Left lung (tissue), 14 donors: ENCODE measurements at places on chromosomes 2 and 18. TPM values are rescaled to one million over a fixed set of nuclear protein-coding genes. Genes with fewer than 3 reads are reported as not detected.

GRCh38 chr2:46769809-46770208 lies 145.8 kb downstream of the MCFD2 start:
- H3K4me1 ChIP-seq, result no peaks in the 10 kb centered on the region
- no peak overlapping the region for H3K27ac ChIP-seq
- H3K4me3 ChIP-seq, result no peak overlapping the region
- H3K36me3 ChIP-seq, result no peaks in the 10 kb centered on the region

- no peaks in the 10 kb centered on the region for H3K36me3 ChIP-seq
- no peaks in the 10 kb centered on the region for H3K4me1 ChIP-seq
- no peaks in the 10 kb centered on the region for H3K27me3 ChIP-seq
- no peak for DNase-seq
Measured at GRCh38 chr2:145292166-145292565, 772.2 kb upstream of the ZEB2 start.

DNA sequence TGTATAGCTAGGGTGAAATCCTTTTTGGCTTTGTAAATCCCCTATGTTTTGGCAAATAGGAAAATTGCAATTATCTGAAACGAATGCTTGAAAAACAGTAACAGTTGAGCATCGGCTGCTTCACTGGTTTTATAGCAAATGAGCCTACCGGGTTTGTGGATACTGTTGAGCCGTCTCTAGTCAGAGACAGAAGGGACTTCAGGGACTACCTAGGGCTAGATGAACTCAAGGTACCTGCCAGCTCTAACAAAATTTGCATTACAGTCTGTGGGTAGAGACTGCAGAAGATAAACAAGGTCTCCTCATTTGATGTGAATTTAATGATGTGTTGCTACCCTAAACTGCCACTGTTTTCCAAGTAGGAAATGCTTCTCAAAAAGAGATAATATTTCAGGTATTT lies 101.1 kb downstream of the EML6 start:
- H3K4me3 ChIP-seq, result no peak overlapping the region
- no peak overlapping the region for H3K27ac ChIP-seq
- DNase-seq, result no peak
- H3K27me3 ChIP-seq, result no peaks in the 10 kb centered on the region
- H3K36me3 ChIP-seq, result no peaks in the 10 kb centered on the region

GRCh38 chr18:79950515-79951341 lies 725 bp downstream of the SLC66A2 start:
- H3K27me3 ChIP-seq, result no peaks in the 10 kb centered on the region
- DNase-seq, result peak; percentile 90
- peak overlapping the region; percentile 54 for H3K4me3 ChIP-seq
- peak overlapping the region; percentile 70 for H3K27ac ChIP-seq
- peaks cover 9% of the 10 kb centered on the region for H3K36me3 ChIP-seq
- H3K4me1 ChIP-seq, result peaks cover 26% of the 10 kb centered on the region

- H3K36me3 ChIP-seq, result no peaks in the 10 kb centered on the region
- H3K4me1 ChIP-seq, result no peaks in the 10 kb centered on the region
- peaks cover 6% of the 10 kb centered on the region for H3K27me3 ChIP-seq
- no peak overlapping the region for H3K27ac ChIP-seq
Measured at GRCh38 chr2:3679180-3679579, 21.2 kb downstream of the ALLC start.

DNA sequence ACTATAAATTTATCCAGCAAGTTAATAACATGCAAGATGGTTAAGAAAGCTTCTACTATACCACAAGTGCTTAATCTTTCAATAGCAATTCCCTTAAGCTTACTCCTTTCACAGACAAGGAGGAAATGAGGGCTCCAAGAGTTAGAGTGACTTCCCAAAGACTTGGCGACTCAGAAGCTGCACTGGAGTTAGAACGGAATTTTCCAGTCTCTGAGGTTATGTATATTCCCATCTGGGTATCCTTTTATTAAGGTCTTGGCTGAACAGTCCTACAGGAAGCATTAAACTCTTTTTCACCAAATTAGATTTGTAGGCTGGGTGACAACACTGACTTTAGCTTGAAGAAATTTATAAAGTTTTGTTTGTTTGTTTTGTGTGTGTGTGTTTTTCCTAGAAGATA lies 256.9 kb upstream of the DPP10 start:
- H3K27ac ChIP-seq, result no peak overlapping the region
- H3K36me3 ChIP-seq, result no peaks in the 10 kb centered on the region
- no peak overlapping the region for H3K4me3 ChIP-seq
- DNase-seq, result no peak

- no peak for DNase-seq
- H3K27me3 ChIP-seq, result peaks cover 21% of the 10 kb centered on the region
- H3K27ac ChIP-seq, result no peak overlapping the region
- H3K4me3 ChIP-seq, result peak overlapping the region; percentile 45
- H3K4me1 ChIP-seq, result peaks cover 29% of the 10 kb centered on the region
- no peaks in the 10 kb centered on the region for H3K36me3 ChIP-seq
Measured at GRCh38 chr2:132668189-132668823, 1.7 kb downstream of the LYPD1 start.

GRCh38 chr18:75548353-75548905 lies 120.9 kb upstream of the SMIM21 start:
- DNase-seq, result no peak
- no peaks in the 10 kb centered on the region for H3K27me3 ChIP-seq
- no peaks in the 10 kb centered on the region for H3K36me3 ChIP-seq
- no peaks in the 10 kb centered on the region for H3K4me1 ChIP-seq
- no peak overlapping the region for H3K4me3 ChIP-seq

- H3K27me3 ChIP-seq, result no peaks in the 10 kb centered on the region
- no peaks in the 10 kb centered on the region for H3K36me3 ChIP-seq
- H3K27ac ChIP-seq, result peak overlapping the region; percentile 95
- DNase-seq, result no peak
- H3K4me3 ChIP-seq, result no peak overlapping the region
- H3K4me1 ChIP-seq, result peaks cover 13% of the 10 kb centered on the region
Measured at GRCh38 chr2:98759338-98759737, 28.4 kb upstream of the MGAT4A start.

DNA sequence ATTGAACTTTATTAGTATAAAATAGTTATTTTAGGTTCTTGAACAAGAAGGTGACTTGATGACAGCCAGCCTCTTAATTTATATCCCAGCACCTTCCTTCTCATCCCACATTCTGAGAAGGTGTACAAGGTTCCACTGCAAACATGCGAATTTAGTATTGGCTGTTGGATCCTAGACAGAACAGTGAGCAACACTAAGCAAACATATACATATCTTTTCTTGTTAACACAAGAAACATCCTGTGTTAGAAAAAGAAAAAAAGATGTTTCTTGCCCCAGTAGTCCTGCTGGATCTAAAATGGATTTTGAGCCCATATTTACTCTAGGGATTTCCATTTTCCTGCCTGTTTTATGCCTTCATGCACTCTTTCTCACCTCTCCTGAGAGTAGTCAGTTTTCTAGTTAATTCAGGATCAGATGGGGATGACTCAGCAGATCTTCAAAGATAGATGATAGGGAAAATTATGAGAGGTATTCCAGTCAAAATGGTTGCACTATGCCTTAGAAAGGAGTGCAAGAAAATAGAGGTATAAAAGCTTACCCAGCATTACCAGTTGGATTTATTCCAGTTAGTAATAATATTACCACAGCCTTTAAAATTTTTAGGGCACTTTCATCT lies 336.5 kb downstream of the MEIS1 start:
- H3K4me3 ChIP-seq, result no peak overlapping the region
- H3K4me1 ChIP-seq, result no peaks in the 10 kb centered on the region
- H3K36me3 ChIP-seq, result no peaks in the 10 kb centered on the region
- H3K27me3 ChIP-seq, result no peaks in the 10 kb centered on the region

Gene ZNF513
- 17.2 TPM for total RNA-seq

Gene EMILIN1
- total RNA-seq, result 151 TPM

Gene TACR1
- 0.37 TPM for total RNA-seq

Gene IL36B
- total RNA-seq, result not detected

Gene C2orf66
- 0.15 TPM for total RNA-seq
